ENCODE measurements at places on chromosomes 13 and 19.
A peak's percentile ranks its signal among the peaks of the same experiment; 100 is the strongest.

GRCh38 chr19:29678484-29679106, 13.3 kb downstream of the PLEKHF1 start:
- DNase-seq = no peak

DNA sequence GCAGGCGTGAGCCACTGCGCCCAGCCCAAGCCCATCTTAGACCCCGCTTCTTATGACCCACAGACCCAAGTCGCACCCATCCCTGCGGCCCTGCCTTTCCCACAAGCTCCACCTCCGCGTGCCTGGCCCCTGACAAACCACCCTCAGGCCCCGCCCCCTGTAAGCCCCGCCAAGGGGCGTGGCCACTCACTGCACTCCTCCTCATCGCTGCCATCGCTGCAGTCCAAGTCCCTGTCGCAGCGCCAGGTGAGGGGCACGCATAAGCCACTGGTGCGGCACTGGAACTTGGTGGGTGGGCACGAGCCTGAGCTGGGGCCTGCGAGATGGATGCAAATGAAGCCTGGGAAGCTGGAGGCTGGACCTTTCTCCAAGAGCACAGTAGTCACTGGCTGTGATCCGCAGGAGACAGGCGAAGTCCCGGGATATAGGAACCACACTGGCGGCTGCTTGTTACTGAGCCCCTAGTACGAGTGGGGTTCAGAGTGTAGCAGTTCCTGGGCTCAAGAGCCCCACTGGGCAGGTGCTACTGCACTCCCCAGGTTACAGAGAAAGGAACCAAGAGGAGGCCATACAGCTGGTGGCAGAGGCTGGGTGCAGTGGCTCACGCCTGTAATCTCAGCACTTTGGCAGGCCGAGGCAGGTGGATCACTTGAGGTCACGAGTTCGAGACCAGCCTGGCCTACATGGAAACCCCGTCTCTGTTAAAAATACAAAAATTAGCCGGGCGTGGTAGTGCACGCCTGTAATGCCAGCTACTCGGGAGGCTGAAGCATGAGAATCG, 3.1 kb downstream of the CD320 start:
- no peak for DNase-seq

- DNase-seq = no peak
Observed at GRCh38 chr13:21511849-21512248, 52.7 kb upstream of the ZDHHC20 start.

- no peak for DNase-seq
Observed at GRCh38 chr13:99308471-99309087, 1.4 kb upstream of the GPR183 start.

DNA sequence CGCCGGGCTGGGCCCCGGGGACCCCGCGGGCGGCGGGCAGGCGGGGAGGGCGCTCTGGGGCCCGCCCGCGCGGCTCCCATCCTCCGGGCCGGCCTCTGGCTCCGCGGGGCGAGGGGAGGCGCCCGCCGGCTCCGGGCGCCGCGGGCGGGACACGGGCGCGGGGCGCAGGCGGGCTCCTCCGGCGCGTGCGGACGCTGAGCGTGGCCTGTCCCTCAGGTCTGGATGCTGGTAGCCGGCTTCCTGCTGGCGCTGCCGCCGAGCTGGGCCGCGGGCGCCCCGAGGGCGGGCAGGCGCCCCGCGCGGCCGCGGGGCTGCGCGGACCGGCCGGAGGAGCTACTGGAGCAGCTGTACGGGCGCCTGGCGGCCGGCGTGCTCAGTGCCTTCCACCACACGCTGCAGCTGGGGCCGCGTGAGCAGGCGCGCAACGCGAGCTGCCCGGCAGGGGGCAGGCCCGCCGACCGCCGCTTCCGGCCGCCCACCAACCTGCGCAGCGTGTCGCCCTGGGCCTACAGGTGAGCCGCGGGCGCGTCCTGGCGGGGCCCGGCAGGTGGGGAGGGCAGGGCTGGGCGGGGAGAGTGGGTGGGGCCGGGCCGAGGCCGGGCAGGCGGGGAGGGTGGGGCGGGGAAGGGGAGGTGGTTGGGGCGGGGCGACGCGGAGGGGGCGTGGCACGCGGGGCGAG, 420 bp downstream of the IL17D start:
- peak; percentile 43 for DNase-seq

GRCh38 chr13:48492096-48492440, 40.8 kb downstream of the RCBTB2 start:
- DNase-seq = no peak

DNA sequence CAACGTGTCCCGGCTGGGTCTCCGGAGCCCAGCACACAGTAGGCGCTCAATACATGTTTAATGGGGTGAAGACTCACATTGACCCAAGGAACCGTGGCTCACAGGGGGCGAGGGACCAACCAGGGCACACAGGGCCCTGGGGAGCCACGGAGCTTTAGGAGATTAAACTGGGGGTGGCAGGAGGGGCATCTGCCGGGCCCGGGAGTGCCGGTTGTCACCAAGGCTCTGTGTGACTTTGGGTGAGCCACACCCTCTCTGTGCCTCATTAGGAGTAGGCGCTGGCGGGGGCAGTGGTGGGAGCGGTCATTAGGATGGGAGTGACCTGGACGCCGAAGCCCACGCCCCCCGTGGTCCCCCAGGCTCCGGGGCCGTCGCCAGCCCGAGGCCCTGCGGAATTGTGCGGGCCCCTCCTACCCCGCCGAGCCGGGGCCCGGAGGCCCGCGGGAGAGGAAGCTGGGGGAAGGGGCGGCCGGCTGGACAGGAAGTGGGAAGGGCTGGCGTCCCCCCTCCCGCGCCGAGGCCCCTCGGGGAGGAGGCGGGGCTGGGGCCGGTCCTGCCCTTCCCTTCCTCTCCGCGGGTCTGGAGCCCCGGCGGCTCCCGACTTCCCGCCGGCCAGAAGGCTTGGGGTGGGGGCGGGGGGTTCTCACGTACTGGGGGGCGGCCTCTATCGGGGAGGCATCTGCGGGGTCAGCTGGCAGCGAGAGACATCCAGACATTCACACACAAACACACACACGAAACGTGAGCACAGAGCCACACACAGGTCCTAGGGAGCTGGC, 1.8 kb upstream of the SSBP4 start:
- DNase-seq = no peak

DNA sequence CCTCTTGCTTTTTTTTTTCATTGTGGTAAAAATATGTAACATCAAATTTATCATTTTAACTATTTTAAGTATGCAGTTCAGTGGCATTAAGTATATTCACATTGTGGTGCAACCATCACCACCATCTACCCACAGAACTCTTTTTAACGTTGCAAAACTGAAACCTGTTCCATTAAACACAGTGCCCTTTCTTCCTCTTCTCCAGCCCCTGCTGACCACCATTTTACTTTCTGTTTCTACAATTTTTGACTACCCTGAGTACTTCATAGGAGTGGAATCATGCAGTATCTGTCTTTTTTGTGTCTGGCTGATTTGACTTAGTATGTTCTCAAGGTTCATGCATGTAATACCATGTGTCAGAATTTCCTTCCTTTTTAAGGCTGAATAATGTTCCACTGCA, 153.1 kb downstream of the FGF9 start:
- DNase-seq = no peak

DNA sequence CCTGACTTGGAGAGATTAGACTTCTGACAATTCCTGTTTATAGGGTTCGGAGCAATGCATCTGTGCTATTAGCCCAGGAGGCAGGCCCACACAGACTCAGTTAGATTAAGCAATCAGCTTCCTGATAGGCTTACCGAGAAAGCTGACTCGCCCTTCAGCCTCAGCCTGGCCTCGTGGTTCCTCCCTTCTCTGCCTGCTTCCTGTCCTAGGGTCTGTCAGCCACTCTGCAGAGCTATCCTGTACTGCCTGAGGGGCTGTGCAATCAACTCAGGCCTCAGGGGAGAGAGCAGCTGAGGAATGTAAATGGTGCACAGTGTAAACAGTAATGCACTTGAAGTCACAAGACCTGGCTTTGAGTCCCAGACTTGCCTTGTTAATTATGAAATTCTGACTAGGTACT, 30.7 kb downstream of the HTR2A start:
- no peak for DNase-seq

- DNase-seq = no peak
Observed at GRCh38 chr13:46996316-46997030, 99.6 kb upstream of the HTR2A start.

DNA sequence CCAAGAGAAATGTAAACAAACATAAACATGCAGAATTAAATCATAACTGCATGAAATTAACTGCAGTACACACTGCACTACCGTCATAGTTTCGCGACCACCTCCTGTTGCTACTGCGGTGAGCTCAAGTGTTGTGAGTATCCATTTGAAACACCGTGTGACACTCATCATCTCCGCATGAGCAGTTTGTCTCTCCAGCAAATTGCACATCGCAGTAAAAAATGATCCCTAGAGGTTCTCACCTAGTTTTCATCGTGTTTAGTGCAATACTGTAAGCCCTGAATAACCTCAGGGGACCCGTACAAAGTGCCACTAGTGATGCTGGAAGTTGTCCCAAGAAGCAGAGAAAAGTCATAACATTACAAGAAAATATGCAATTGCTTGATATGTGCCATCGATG, 147.7 kb downstream of the DPF1 start:
- DNase-seq = no peak

DNA sequence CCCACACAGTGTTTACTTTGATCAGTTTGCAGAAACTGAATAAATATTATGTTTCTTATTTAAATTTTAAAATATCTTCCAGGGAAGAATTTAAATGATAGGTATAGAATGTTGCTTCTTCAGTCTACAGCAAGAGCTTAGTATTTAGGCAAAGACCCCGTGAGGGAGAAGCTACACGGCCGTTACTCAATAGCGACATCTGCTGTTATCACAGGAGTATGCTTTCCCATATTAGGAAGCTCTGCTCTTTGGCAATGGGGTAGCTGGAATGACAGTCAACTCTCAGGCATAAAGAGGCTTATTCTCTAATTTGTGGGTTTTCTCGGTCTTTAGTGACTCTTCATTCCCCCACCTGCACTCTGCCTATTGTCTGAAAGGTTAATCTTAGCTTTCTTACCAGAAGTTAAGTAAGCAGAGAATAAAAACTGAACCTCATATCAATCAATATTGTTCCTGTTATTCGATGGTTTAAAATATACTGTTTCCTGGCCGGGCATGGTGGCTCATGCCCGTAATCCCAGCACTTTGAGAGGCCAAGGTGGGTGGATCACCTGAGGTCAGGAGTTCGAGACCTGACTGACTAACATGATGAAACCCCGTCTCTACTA, 13.2 kb upstream of the LHFPL6 start:
- DNase-seq = peak; percentile 4

- no peak for DNase-seq
Observed at GRCh38 chr19:45137179-45137761, 23.5 kb downstream of the NKPD1 start.

DNA sequence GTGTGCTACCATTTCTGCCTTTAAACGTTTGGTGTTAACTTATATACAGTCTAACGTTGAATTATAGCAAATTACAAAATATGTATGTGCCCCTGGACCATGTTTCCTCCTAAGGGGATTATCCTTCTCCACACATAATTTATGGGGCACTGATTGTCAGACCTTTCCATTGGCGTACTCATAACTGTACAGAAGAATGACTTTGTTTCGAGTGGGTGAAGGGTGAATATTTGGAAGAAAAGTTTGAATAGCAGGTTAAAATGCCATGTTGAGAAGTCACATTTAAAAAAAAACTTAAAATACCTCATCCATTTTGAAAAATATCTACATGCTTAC, 58.8 kb downstream of the SLC10A2 start:
- no peak for DNase-seq

DNA sequence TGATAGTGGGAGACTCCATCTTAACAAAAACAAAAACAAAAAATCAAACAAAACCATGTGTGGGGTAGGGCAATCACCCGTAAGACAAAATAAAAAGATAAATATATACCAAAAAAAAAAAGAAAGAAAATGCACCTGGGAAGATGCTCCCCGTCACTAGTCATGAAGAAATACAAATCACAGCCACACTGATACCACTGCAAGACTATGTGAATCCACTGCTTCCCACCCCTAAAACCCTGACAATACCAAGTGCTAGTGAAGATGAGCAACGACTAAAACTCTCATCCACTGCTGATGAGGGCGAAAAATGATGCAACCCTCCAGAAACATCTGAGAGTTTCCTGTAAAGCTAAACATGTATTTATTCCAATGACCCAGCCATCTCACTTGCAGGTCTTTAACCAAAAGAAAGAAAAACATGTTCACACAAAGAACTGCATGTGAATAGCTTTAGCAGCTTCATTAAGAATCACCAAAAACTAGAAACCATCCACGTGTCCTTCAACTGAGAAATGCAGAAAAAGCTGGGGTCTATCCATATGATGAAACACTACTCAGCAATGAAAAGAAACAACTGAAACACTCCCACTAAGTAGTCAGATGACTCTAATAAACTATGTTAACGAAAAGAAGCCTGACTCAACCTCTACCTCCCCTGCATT, 31.7 kb downstream of the BRD4 start:
- no peak for DNase-seq

DNA sequence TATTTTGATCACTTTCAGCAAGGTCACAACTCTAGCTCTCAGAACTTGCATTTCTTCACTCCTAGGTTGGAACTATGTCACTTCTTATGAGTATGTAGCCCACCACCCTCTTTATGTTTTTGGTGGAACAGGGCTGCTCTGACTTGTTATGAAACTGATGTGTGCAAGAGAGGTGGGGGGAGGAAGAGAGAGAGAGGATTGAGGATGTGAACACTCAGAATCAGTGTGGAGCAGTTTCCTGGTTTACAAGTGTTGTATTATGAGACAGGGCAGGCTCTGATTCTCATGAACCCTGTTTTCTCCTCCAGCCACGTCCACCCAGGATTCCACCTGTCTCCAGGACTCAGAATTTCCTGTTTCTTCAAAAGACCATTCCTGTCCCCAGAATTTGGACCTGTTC, 16.1 kb downstream of the ZNF317 start:
- no peak for DNase-seq

DNA sequence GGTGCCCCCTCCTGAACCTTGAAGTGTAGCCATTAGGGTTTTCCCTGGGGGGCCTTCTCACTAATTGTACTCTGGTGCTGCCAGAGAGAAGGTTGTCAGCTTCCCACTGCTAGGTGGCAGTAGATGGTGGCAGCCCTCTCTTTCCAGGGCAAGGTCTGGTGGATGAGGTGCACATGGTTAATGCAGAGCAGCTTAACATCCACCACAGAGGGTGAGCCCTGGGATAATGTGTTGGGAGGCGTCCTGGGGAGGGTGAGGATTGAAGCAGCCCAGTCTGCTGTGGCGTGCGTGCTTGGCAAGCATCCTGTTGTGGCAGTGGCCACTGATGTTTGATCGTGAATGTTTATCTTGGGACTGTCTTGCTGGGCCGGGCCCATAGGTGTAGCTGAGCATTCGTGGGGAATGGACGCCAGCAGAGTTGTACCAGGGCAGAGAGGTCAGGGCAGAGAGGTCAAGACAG, 5.8 kb downstream of the EGLN2 start:
- DNase-seq = no peak

GRCh38 chr19:17495639-17496296, 15.7 kb upstream of the PGLS start:
- no peak for DNase-seq

DNA sequence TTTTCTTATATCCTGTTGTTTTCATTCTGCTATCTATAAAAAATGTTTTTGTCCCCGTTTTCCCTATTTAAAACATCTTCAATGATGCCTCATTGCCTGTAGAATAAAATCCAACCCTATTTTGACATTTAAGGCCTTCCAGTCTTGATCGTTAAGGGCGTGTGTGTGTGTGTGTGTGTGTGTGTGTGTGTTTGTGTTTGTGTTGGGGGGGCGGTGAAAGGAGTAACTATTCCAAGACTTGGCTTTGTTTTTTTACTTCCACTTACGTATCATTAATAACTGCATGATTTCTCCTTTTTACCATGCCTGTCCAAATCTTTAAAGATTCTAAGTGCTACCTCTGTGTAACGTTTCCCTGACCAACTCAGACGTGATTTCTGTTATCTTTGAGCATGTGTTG, 784 bp downstream of the PIBF1 start:
- no peak for DNase-seq
